Inflammatory macrophage (primary cell): ENCODE measurements at places on chromosomes 2 and 18.

- no peak for DNase-seq
Measured at GRCh38 chr2:171895786-171896185, 1.7 kb upstream of the SLC25A12 start.

GRCh38 chr2:26229595-26229994 is 14.8 kb downstream of the HADHA start:
- DNase-seq: no peak

DNA sequence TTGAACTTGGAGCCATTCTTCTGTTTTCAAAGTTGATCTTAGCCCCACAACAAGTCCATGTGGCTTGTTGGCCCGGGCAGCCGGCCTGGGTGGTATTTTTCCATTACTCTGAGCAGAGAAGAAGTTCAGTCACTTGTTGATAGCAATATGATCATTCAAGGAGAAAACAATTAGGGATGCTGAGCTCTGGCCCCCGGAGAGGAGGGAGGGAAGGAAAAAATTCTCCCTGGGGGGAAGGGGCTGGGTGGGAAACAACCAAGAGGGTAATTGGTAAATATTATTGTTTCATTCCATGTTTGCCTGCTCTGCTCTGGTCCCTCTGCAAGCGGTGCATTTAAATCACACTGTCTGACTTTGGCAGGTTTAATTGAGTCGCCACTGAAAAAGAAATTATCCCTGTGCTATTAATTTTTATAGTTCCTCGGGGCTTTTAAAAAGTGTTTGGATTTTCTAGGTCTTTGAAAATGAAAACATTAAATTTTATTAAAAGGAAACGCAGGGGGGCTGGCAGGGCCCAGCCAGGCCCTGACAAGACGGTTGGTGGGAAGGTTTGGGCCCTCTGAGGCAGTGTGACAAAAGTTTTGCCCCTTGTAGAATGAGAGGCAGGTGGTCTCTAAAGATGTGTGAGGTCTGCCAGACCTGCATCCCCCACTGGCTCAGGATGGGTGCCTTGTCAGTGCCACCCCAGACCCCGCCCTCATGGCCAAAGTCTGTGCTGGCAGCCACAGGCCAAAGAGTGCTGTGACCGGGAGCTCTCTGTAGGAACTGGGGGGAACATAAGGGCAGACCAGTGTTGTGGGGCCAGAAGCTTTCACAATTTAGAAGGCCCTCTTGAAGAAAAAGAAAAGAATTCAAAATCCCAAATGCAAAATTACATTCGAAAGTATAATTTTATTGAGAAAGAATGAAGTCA is 52.5 kb upstream of the SLC14A2 start:
- no peak for DNase-seq

- DNase-seq: no peak
Measured at GRCh38 chr2:235977445-235977844, 190.7 kb downstream of the GBX2 start.

GRCh38 chr2:21567395-21567794 is 443.6 kb downstream of the TDRD15 start:
- no peak for DNase-seq

DNA sequence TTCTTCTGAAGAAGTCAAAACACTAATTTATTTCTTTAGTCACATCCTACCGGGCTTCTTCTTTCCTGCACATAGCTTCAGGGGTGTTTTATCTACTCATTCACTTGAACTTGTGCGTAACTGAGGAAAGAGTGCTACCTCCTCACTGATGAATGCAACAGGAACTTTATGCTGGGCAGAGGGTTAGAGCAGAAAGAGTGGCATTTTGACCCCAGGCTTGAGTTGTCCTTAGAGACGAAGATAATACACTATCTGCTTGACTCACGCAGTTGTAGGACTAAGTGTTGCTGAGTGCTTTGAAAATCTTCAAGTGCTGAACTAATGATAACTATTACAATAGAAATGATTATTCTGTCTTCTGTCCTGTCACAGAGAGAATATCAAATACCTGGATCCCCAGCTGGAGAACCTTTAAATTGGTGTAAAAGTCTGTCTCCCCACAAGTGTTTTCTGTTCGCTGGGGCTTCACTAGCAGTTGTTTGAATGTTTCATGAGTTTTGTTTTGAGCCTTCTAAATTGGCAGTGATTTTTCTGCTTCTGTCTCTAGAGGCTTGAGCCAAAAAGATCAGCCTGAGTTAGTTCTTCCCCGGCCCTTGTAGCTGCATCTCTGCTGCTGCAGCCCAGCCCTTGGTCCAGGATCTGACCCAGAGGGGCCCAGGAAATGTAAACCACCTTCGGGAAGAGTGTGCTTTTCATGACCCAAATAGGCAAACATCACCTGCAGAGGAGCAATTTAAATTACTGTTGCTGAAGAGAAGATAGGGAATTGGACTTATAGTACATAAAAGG is 86.3 kb upstream of the LGALSL start:
- DNase-seq: no peak

- no peak for DNase-seq
Measured at GRCh38 chr18:28114472-28114871, 62.5 kb downstream of the CDH2 start.

DNA sequence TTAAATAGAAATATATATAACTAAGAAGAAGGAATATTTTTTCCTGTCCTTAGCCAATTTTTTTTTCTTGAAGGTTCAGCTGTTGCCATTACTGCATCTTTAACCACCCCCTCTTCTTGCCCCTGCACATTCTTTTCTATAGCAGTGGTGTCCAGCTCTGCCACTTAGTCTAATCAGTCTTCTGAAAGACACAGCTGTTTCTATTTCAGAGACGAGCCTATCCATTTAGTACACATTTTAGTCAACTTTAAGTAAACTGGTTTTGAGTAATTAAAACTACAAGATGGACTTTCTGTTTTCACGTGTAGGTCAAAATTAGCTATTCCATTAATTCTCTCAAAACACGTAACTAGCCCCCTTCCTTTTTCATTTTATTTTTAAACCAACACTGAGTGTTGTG is 21.0 kb downstream of the SPOPL start:
- no peak for DNase-seq

DNA sequence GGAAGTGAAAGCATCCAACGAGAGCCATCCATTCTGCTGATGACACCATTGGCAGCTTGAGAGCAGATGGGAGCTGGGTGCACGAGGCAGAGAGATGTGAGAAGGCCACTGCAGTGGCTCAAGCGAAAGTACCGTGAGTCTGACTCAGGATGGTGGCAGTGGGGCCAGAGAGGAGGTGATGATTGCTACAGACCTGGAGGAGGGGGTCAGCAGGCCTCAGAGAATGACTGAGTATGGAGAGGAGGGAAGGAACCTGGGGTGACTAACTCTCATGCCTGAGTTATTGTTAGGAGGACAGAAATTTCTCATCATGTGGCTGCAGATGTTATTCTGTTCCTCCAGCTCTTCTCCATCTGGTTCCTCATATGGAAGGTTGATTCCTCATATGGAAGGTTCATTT is 8.8 kb upstream of the ZBTB7C start:
- DNase-seq: peak; percentile 94

- no peak for DNase-seq
Measured at GRCh38 chr2:217421834-217422233, 562.0 kb upstream of the TNP1 start.

DNA sequence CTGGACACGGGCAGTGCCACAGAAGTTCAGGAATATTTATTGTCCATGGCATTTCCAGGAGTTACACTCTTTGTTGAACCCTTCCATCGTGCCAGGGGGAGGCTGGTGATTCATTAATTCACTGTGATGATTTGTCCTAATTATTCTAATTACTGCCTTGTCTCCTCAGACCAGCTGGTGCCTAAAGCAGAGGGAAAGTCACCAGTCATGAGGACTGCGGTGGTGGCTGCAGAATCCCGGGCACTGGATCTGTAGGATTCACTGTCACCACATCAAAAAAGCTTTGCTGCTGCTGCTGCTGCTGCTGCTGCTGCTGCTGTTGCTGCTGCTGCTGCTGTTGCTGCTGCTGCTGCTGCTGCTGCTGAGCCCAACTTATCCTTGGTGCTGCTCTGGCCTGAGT is 908.2 kb downstream of the TSN start:
- no peak for DNase-seq

DNA sequence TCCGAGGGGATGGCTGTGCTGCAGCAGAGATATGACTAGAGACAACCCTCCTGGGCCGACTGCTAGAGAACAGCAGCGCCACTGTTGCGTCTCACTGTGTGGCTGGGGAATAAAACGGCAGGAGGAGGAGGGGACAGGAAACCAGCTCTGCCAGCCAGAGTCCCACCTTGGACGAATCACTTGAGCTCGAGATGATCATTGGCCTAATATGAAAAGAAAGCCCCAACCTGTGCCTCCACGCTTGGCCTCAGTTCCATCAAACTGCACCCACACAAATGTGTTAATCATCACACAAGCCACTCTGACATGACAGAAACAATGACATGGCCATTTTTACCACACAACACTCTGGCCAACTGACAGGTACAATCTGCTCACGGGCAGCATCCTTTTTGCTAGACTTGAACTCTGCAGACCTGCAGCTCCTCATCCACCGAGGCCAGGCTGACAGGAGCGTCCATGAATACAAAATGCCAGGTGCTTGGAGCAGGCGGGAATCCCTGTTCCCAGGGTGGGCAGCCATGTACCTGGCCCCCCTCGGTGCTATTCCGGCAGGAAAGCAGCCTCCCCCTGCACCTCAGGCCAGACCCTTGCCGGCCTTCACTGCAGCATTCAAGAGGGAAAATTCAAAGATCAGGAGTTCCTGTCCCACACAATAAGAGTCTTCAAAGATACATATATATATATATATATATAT is 52.3 kb downstream of the PARD6G start:
- no peak for DNase-seq

DNA sequence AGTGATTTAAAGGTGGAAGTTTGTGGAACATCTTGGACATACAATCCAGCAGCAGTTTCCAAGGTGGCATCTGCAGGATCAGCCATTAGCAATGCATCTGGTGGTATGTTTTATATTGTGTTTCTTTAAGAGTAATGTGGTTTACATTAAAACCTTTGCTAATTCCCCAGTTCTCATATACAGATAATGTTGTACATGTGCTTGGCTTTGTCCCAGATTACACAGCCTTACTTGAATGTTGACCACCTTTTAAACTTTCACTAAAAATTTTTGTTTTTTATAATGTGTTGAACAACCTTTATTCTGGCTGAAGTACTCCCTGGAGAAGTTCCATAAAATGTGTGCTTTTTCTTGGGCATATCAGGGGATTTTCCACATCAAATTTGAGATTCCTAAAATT is 57.5 kb downstream of the MIB1 start:
- DNase-seq: no peak

DNA sequence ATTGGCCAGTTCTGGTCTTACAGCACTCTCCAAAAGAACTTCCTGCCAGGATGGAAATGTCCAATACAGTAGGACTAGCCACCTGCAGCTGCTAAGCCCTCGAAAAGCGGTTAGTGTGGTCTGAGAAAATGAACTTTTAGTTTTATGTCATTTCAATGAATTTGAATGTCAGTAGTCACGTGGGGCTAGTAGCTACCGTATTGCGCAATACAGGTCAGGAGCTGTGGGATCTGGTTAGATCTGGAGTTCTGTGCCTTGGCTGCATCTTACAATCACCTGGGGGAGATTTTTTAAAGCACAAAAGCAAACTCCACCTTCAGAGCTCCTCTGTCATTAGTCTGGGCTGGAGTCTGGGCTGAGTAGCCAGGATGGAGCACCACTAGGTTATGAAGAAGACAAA is 35.9 kb downstream of the C1QL2 start:
- no peak for DNase-seq

DNA sequence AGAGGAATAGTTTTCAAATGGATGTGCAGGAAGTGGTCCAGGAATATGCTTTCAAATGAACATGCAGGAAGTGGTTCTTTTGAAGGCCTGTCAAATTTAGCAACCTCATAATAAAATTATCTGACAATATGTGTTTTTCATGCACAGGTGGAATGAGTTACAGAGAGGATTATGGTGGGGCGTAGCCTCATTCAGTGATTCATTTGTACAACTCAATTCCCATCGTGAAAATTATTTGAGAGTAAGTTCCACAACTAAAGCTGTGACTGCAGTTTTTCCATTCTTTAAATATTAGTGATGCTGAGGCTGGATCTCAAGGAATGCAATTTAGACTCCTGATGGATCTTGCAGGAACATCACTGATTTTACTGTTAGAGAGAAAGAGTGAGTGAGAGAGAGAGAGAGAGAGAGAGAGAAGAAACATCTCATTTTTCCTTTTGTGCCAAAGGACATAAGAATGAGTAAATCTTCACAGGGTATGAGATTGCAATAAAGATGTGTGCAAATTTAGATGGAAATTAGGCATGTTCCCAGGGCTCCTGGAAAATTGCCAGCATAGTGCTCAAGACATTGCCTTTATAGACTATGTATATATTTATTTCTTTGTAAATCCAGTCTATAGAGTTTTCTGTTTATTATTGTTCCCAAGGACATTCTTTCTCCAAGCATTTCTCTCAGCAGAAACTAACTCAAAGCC is 394.9 kb upstream of the ZEB2 start:
- no peak for DNase-seq

GRCh38 chr2:100136310-100136709 is 6.1 kb downstream of the AFF3 start:
- no peak for DNase-seq

DNA sequence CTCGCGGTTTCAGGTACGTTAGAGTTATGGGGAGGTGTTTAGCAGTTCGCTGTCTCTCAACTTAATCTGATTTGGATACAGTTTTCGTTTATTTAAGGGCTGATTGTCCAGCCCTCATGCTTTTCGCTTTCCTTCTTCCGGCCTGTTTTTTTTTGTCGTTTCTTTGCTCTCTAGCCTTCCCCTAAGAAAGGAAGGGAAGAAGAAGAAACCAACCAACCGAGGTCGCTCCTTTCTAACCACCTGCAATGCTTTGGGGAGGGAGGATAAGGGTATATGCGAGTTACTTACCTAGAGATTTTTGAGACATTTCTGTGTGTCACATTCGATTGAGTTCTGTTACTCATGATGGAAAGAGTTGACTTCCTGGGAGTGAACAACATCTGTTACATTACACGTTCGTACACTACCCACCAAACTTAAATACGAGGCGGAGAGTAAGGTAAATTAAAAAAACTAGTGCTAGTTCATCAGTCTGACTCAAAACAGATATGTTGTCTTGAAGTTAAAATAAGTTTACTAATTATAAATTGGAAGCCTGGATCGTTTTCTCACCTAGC is 918 bp downstream of the EIF5B start:
- no peak for DNase-seq

GRCh38 chr18:63736876-63737275 is 34.1 kb downstream of the SERPINB11 start:
- DNase-seq: no peak

DNA sequence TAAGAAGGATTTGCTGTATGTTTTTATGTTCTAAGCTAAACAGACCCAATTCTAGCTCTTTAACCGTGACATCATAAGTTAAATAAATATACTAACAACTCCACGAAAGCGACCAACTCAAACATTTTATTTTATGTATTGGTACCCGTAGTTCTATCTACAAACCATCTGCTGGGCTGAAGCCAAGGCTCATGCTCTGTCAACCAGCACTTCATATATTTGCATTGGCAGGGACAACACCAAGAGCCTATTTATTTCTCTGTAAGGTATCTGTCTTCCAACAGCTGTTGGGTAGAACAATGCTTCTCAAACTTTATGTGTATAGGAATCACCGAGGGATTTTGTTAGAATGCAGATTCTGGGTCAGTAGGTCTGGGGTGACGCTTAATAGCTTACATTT is 64.5 kb downstream of the PID1 start:
- DNase-seq: no peak
